Stimulated activated naive CD8-positive, alpha-beta T cell treated with anti-CD3 and anti-CD28 coated beads, Interleukin-15, Interleukin-2, amounts not matched to agents 100 U/mL and 50 U/mL, for 24 hours (primary cell): ENCODE measurements at places on chromosomes 3 and 15.

- DNase-seq = no peak
Measured at GRCh38 chr3:13113346-13114330, 40.4 kb upstream of the IQSEC1 start.

GRCh38 chr3:178827285-178827856 is 244.2 kb downstream of the ZMAT3 start:
- DNase-seq = no peak

DNA sequence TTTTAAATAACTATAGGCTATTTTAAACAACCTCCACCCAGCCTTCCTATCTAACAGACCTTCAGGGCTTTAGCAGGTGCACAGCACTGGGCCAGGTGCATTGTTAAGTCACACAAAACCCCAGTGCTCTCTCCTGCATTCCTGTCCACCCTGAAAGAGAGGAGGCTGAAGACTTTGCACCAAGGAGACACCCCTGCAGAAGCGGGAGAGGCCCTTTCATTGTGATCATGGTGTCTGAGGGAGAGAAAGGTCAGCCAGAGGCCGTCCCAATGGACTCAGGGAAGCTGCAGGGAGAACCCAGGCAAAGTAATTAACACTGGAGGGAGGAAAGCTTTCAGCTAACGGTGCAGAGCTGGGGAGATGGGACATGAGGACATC is 5.2 kb downstream of the LRIG1 start:
- no peak for DNase-seq

- DNase-seq = no peak
Measured at GRCh38 chr3:60504827-60505457, 746.3 kb downstream of the FHIT start.

GRCh38 chr3:149632225-149632624 is 25.6 kb downstream of the WWTR1 start:
- no peak for DNase-seq

GRCh38 chr3:71172951-71173350 is 410.6 kb downstream of the FOXP1 start:
- no peak for DNase-seq

DNA sequence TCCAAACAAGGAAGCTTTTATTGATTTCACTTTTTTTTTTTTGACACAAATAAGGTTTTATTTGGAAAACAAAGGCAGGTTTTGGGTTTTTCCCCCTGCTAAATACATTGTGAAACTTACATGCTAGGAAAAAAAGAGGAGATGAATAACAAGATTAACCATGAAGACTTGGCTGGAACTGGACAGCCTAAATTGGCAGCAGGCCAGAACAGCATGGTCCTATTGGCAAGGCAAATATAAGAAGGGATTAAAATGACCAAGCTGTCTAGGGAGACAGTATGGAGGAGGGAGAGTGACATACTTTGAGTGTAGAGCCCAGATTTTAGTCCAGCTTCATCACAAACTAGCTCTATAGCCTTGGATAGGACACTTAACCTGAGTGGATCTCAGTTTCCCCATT is 63.9 kb upstream of the BBX start:
- DNase-seq = no peak

DNA sequence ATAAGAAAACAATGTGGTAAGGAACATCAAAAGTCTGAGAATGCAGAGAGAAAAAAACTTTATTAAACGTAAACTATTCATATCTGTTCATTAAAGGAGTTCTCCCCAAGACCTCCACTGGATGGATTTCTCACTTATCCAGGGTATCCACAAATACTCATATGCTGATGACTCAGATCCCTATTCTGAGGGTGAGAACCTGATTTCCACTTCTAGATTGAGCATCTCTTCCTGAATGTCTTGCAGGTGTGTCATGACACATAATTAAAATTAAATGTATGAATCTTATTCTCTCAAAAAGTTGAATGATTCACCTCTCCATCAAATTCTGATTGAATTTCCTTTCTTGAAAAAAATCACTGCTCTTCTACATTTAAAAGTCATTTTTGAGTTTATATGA is 199.9 kb downstream of the MFSD1 start:
- DNase-seq = no peak

- no peak for DNase-seq
Measured at GRCh38 chr3:27224197-27224596, 145.0 kb downstream of the NEK10 start.

- no peak for DNase-seq
Measured at GRCh38 chr15:28986108-28986507, 100.3 kb downstream of the APBA2 start.

- no peak for DNase-seq
Measured at GRCh38 chr3:80898211-80898610, 863.2 kb downstream of the GBE1 start.

GRCh38 chr3:75342425-75342824 is 321.7 kb upstream of the FRG2C start:
- no peak for DNase-seq

- DNase-seq = no peak
Measured at GRCh38 chr3:65245133-65246063, 557.6 kb upstream of the ADAMTS9 start.

DNA sequence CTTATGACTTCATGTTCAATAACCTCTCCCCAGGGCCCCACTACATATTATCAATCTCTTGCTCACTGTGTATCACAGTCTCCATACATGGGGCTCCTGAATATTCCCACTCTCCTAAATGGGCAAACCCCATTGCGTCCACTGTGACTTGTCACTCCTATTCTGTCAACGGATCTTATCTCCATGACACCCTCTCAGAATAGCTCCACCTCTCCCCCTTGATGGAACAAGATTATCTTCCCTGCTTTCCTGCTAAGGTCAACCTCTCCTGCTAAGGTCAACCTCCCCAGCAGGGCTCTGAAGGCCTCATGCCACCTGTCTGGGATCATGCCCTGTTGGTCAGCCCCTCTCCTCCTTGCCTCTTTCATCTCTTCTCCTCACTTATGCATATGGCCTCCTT is 1.8 kb downstream of the CLDN18 start:
- DNase-seq = no peak

DNA sequence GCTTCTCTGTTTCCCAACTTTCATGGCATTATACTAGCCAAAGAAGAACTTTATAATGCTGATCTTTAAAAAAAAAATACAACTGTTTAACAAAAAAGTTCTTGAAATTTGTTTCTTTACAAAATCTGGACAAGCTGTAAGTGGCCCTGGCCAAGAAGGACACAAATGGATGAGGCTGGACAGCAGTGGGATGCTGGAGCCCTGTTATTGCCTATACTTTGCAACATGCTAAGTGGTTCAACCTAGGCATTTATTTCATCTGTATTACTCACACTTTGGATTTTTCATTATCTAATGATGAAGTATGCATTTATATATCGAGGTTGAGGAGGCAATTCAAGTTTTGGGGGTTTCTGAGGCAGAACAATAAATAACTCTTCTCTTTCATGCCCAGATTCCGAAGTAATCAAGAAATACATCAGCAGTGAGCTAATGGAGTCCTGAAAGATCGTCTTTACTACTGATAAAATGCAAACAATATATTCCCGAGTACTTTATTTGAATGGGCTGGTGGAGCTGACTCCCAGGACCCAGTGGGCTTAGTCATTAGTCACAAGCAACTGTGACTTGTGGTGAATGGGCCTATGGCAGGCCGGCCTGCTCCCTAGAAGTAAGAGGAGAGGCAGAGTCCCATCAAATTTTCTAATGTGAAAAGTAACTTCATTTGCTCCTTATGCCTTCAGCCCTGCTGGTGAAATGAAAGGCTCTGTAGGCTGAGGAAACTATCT is 177.3 kb upstream of the DPH6 start:
- no peak for DNase-seq

DNA sequence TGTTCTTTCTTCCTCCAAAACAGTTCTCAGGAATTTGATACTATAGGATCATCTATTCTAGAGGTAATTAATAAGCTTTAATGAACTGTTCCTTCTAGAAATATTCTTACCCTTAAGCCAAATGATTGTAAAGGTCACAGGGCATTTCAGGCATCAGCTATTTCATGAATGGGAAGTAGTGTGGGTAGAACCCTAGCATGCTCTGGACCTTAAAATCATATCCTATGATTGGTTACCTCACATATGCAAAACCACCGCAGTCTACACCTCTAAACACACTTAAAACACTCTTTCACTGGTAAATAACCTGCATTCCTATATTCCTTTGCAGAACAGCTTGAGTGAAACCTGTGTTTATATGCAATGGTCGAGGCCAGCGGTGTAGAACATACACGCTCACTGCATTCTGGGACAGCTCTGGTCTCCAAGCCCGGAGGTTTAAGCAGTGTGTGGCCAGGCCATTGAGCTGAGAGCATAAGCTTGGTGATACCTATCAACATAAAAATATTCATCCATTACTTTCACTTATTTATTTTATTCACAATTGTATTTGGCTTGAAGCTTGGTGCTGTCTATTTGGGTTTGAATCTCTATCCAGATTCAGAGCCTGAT is 87.7 kb upstream of the RASGRP1 start:
- DNase-seq = no peak

DNA sequence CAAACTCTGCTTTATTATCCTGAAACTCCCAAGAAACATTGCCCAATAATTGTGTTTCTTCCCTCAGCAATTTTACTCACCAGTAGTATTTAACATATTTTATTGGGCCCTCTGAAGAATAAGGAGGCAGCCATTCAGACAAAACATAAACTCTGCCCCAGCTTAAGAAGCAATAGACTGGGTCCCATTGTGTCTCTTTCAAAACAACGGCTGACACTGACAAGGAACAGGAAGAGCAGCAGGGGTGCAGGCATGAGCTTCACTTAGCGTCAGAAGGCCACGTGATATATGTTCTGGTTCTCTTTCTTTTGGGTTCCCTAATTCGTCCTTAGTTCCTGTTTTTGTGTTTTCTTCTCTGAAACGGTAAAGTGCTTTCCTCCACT is 242.3 kb downstream of the FHIT start:
- no peak for DNase-seq

DNA sequence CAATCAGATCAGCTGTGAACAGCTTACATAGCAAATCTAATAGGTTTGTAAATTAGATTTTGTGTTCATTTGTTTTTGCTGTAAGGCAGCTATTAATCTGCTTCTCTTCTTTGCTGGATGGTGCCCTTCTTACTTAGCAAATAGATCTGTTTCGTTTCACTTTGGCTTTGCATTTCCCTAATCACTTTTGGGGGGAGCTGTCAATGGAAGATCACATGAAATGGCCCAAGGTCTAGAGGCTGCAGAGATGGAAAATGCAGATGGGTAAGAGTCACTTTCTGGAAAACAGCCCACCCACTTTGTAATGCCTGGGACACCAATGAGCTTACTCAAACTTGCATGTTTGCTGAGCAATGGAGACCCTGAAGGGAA is 36.4 kb downstream of the ST8SIA2 start:
- DNase-seq = no peak

DNA sequence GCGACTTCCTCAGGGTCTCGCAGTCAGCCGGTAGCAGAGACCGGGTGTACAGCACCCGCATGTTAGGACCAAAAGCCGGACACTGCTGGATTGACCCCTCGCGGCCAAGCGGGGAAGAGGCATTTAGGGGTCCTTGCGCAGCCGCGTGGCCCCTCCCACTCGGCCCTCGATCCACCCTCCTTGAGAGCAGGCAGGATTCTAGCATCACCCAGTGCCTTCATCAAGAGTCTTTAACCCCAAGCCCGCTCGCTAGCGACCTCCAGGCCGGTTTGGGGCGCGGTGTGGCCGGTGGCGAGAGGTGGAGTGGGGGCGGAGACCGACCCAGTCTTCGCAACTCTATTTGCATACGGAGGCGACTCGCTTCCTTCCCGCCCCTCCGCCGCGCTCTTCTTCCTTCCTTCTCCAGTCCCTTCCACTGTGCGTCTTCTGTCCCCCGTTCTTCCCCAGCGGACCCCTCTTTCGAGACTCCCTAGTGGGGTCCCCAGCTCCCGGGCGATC is at the start of gene ST6GAL1:
TSS of gene ST6GAL1 (plus strand) at position 384 of the 498 bp plus-strand sequence. CDS start 112,178 bp downstream, outside the sequence.
- DNase-seq = peak; percentile 78

GRCh38 chr15:26179906-26180305 is 316.8 kb upstream of the ATP10A start:
- no peak for DNase-seq

GRCh38 chr15:28982886-28983285 is 97.1 kb downstream of the APBA2 start:
- DNase-seq = no peak
